ENCODE measurements at places on chromosomes 1 and 21. TPM values are rescaled to one million over a fixed set of nuclear protein-coding genes. Genes with fewer than 3 reads are reported as not detected.

- no peak for DNase-seq
These were observed 31.8 kb downstream of the GADD45A start for GRCh38 chr1:67716800-67717199.

GRCh38 chr1:31105646-31106045 lies 40.1 kb upstream of the PUM1 start:
- DNase-seq: no peak

DNA sequence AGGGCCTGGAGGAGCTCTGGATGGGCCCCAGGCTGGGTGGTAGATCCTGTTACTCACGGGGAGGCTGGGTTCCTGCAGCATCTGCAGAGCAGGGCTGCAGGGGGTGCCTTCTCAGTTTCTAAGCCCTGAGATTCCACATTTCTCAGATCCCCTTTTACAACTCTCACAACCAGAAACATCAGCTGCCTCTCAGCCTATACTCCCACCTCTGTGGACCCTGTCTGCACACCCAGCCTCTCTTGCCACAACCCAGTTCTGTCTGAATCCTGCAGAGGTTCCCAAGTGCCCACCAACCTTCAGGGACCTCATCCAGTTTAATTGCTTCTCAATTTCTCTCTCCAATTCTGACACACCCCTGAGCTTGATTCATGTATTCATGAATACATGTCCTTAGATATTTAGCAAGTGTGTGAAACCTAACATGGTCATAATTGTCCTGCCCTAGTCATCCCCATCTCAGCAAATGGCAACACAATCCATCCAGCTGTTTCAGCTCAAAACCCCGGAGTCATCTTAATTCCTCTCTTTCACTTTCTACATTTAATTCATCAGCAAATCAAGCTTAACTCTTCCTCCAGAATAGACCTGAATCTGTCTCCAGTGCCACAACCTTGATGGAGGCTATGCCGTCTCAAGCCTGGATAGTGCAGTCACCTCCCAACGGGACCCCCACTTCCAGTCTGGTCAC lies 57.0 kb upstream of the NEK2 start:
- no peak for DNase-seq

GRCh38 chr1:6419397-6419803 lies 319 bp downstream of the HES2 start:
- DNase-seq: no peak

DNA sequence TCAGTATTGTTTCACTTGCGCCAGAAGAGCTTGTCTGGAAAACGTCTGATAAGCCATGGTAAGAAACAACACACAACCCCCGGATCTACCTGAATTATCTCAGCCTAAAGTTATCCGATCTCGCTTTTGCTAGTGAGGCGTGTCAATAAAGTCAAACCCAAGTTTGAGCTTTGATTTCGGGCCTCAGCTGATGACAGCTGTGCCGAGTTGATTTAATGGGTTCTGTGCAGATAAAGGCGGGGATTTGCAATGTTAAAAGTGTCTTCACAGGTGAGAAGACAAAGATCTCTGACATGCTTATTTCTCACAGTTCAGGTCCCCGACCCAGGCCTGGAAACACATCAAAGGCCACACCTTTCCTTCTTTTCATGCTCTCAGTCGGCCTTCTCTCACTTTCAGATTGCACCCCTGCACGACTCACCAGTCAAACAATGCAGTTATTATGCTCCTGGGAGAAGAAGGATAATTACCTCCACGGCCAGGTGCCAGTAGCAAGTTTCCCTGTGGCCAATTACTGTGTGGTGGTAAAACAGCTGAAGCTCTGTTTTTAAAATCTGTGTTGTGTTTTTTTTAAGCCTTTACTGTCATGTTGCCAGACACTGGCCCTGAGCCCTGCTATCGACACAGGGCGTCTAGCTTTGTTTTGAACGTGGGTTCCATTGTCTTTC lies 245.3 kb upstream of the RUNX1 start:
- DNase-seq: no peak

DNA sequence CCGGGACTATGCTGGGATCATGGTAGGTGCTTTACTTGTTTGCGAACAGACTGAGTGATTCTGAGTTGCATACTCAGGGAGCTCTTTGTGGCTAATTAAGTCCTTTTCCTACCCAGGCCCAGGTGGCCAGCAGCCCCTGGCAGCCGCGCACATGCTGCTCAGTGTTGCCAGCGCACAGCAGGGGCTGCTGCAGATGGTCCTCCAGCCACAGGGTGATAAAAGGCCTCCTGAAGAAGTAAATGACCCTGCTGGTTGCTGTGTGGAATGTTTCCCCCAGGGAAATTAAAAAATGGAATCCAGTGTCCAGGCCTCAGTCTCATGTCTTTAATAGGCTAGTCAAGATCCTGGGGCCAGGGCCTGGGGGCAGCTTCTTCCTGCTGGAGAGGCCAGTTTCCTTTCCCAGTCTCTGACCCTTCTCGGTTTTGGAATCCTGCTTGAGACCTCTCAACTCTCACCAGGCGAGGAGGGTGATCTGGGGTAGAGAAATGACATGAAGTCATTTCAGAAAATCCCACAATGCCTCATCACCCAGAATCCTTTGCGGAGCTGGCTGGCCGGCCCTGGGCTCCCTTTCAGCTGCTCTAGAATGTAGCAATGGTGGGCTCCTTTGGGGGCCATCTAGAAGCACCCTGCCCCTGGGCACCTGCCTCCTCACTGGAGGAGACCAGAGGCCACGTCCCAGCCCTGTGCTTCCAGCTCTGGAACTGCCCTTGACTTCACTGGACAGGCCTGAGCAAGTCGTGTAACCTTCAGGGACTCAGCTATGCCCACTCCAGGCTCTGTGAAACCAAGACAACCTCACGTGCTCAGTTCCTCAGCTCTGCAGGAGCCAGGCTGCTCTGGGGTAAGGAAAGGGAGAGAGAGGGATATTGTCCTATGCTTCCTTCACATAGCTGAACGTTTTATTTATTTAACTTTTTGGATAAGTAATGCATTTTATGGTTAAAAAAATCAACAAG lies 131.4 kb downstream of the MRPS6 start:
- DNase-seq: no peak

GRCh38 chr1:229013981-229014380 lies 256.9 kb upstream of the RAB4A start:
- DNase-seq: no peak

The ALX3 gene
- polyA plus RNA-seq: not detected

The OR2T3 gene
- polyA plus RNA-seq: not detected
